ENCODE measurements at places on chromosomes 12 and 14.

- no peak for DNase-seq
These were observed 12.9 kb downstream of the ITGB7 start for GRCh38 chr12:53193985-53194716.

DNA sequence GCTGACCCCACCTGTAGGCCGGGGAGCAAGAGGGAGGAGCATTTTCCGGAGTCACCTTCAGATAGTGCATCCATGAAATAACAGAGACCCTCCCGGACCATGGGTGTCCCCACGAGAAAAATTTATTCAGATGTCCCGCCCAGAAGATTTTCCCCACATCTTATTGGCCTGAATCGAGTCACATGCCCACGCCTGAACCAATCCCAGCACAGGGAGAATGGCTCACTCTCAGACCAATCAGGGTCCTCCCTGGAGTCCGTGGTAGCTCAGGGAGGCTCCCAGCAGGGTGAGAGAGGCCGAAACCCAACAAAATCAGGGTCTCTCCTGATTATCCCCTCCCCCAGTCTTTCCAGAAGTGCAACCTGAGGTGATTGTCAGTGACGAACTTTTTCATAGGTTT lies 16.4 kb upstream of the NCOR2 start:
- no peak for DNase-seq

DNA sequence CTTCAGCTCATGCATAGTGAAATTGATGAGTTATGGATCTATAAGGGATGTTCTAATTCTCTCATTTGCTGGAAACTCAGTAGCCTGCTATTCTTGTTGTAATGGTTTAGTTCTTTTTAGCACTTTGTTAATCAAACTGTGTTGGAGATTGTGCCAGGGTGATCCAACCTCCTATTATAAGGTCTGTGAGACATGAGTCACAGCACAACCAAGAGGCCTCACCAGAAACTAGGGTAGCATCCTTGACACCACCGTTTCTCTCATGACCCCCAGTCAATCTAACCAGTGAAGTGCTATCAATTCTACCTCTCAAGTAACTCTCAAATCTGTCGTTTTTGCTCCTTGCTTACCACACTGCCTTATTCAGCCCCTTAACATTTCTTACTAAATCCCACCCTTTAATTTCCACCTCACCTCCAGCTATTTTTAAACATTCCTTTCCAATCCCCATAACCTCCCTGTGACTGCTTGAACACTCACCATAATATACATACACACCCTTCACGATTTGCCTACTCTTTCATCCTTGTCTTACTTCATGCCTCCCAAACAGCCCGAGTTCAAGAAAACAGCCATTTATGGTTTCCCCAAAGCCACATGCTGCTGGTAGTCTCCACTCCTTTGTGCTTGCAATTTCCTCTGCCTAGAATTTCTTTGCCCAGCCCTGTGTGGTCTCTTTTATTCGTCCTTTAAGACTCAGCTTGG lies 53.9 kb upstream of the NUDT4 start:
- no peak for DNase-seq

GRCh38 chr12:19971361-19972280 lies 396.7 kb upstream of the PDE3A start:
- DNase-seq = no peak

GRCh38 chr14:99703381-99703780 lies 19.3 kb downstream of the CYP46A1 start:
- no peak for DNase-seq

GRCh38 chr14:91545946-91546716 lies 36.0 kb upstream of the PPP4R3A start:
- DNase-seq = no peak

DNA sequence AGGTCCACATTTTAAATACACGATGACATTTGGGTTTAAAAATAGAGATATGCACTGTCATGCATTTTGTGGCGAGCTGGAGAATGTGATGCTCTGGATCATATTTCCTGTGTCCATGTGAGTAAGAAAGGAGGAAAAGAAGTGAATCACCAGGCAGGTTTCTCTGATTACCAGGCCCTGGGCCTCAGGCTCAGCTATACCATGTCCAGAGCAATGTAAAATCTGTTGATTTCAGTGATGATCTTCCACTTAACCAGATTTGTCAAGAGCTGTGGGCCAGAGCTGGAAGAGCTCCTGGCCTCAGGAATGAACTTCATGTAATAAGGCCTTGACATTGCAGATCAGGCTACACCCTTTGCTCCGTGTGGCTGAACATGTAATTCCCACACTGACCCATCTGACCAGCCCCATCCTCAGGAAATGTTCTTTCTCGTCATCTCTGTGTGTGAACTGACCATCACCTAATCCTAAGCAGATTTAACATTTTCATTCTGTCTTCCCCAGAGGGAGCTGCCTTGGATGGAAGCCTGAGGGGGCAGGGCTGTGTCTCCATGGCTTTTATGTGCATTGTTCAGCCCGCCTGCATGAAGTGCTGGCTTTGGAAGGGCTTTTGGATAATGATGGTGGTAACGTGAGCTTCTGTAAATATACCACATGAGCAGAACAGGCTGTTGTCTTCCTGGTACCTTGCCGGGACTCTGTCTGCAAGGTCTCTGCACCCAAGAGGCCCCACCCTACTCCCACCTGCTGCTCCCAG lies 54.5 kb downstream of the CRACR2A start:
- peak; percentile 57 for DNase-seq

DNA sequence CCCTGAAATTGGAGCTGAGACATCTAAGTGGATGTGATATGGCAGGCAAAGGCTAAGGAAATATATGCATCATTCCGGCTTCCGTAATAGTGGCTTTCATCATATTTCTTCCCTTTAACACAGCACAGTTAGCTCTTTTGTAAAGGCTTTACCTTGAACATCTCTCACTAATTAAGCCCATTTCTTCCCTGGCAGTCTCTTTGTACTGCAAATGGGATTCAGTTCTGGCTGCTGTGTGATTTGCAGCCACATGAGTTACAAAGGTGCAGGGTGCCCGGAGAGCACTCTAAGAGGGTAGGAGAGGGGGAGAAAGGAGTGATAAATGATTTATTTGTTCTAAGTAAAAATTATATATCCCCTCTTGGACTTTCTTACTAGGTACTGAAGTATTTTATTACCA lies 232.1 kb upstream of the CCDC196 start:
- no peak for DNase-seq

DNA sequence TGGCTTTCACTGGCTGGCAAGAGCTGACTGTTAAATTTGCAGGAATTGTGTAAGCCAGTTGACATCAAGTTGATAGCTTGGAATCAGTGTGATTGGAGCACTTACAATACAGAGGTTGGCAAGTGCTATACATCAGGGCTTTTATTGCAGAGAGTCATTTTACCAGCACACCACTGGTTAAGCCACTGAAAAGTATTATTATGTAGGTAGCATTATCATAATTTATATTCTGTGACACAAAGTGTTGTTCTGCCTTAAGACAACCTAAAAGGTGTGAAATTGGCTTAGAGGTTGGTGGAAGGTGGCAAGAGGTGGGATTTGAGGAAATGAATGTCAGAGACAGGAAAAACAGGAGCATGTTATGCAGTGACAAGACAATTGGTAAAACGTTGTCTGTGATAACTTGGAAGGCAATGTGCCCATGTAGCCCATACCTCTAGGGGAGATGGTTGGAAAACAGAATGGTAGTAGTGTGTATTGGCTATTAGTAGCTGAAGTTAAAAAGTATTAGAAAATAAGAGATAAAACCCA lies 172.9 kb upstream of the PRICKLE1 start:
- DNase-seq = no peak

GRCh38 chr12:113929312-113929989 lies 36.7 kb downstream of the RBM19 start:
- DNase-seq = no peak

DNA sequence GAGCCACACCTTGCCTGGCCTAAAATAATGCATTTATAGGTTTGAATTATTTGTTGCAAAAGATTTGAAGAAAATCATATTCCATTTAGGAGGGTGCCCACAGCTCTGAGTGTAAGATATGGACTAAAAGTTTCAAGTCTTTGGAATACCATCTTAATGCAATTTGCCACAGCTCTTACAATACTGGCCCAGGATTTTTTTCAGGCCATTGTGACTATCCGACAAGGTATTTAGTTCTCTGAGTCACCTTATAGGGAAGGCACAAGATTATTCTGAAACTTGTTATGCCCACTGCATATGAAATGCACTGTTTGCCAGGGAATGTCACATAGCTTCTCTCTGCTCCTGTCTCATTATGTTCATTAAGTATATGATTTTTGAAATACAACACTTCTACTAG lies 29.6 kb upstream of the SLC6A13 start:
- peak; percentile 23 for DNase-seq

GRCh38 chr14:96588410-96589257 lies 86.5 kb downstream of the PAPOLA start:
- DNase-seq = no peak

DNA sequence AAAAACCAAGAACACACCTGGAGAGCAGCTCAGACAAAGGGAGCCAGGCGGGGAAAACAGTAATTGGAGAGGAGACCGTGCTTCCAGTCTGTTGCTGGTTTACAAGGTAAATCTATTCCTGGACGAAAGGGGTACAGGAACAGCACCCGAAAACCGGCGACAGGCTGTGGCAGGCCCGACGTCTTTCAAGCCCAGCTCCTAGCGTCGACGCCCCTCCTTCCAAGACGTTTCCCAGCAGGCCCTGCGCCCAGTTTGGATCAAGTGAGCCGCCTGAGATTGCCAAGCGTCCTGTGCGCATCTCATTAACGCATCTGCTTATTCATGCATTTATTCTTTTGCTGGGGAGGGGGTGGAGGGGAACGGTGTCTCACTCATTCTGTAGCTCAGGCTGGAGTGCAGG lies 1.4 kb downstream of the C12orf56 start:
- no peak for DNase-seq

GRCh38 chr12:8145754-8146441 lies 10.9 kb upstream of the ZNF705A start:
- DNase-seq = peak; percentile 40

DNA sequence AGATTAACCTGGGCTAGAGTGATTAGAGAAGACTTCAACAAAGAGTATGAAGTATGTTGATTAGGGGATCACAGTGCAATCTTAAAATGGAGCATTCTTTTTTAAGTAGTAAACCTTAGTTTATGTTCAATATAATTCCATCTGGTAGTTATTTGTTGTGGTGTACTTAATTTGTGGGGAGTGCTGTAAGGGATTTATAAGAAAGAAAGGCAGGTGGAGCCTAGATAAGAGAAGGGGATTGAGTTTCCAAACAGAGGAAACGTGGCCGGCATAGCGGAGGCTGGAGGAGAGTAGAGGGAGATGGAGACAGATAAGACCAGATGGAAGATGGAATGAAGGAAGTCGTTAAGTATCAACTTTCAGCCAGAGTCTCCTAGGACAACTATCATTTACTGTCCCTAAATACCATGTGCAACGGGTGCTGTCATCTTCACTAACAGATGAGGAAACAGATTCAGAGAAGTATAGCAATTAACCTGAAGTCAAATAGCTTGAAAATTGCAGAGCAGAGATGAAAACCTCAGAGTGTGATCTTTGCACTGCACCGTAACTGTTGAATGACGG lies 38.1 kb downstream of the GOLGA5 start:
- no peak for DNase-seq

- DNase-seq = no peak
These were observed 7.4 kb upstream of the KTN1 start for GRCh38 chr14:55572578-55572977.

DNA sequence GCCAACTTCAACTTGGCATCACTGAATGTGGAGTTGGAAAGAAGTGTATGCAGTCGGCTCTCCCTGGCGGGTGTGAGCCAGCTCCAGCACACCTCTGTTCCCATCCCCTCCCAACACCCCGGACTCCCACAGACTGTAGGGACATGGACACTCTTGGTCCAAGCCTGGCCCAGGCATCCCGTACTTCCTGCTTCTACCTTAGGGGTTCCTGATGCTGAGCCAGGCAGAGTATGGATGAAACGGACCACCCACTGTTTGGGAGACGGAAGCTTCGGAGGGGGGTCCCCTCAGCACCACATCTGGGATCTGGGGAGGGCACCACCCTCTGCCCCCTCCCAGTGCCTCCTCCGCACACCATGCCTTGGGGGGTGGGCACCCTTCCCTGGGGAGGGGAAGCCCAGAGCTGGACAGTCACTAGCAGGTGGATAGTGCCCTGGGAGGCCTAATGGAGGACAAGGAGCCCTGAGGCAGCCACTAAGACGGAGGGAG lies 62.0 kb downstream of the LGMN start:
- DNase-seq = no peak

DNA sequence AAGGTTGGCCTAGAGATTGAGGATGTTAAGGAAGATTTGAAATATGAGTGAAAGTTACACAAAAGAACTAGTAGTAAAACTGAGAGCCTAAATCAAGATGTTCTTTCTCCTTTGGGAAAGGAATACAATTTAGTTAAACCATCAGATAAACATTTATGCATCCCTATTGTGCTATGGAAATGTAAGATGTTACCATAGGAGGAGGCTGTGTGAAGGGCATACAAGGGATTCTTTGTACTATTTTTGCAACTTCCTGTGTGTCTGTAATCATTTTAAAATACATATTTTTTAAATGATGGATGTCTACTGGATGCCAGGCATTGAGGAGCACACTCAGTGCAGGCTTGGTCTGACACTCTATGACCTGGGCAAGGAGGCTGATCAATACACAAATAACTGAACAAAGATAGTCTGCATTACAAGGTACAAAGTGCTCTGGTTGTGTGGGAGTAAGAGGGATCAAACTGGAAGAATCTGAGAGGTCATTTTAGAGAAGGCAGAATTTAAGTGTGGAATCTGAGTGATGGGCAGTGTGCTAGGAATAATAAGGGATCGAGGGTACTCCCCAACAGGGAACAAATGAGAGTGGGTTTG lies 5.8 kb upstream of the CHPT1 start:
- DNase-seq = no peak

- DNase-seq = no peak
These were observed 75.9 kb downstream of the NINJ2 start for GRCh38 chr12:587132-588023.

DNA sequence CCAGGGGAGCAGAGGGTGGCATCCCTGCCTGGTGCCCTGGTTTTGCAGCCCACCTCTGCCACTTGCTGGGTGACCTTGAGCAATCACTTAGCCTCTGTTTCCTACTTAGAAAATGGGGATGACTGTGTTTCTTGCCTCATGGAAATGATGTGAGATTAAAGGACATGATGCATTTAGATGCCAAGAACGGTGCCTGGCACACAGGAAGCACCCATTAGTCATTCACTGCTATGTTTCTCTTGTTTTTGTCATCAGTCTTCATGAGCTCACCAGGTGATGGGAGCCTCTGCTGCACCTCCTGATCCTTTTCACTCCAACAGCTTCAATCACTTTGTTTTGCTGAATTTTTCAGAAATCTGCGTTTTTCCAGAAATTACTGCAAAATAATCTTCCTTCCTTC lies 23.6 kb upstream of the ATF1 start:
- DNase-seq = no peak

GRCh38 chr12:2273288-2273687 lies 220.5 kb downstream of the CACNA1C start:
- DNase-seq = no peak

DNA sequence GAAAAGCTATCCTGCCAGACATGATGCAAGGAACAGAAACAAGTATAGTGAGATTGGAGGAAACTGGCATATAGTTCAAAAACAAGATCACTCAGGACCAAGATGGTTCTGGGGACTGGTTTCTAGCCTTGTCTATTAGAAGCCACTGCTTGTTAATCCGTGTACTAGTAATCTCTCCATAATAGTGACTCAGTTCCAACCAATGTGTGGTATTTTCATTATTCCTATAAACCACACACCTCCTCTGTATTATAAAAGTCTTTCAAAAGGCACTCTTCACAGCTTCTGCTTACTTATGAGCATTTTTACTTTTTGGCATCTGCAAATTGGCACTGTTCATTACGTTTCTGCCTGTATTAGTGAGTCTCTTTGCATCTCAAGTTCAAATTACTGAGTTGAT lies 140.3 kb downstream of the SLC6A15 start:
- DNase-seq = no peak
